Spinal cord (tissue), 10 donors: ENCODE measurements at places on chromosomes 6 and 20. TPM values are rescaled to one million over a fixed set of nuclear protein-coding genes. Genes with fewer than 3 reads are reported as not detected.

The HRH3 gene
- total RNA-seq: 0.66 TPM

DNA sequence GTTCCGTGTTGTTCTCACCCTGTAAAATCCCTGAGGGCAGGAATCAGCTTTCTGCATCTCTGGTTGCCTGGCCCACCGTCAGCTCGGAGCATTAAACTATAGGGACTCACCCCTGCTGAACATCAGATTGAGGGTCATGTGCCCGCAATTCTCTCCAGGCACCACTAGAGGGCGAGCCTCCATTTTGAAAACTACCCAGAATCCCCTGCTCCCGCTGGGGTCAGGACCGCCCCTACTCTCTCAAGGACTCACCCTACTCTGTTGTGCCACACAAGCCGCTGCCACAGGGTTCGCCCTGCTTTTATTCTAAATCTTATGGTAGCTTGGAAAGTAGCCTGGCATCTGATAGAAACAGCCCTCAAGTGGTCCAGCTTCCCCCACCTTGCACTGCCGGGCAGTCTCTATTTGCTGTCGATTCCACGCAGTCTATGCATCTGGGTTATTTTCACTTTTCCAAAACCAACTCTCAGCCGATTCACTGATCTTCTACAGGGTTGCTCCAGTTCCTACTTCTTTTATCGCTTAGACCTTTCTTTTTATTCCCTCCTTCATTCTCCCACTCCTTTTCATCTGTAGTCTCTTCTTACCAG, 244.1 kb upstream of the QKI start:
- no peak for DNase-seq
- no peaks in the 10 kb centered on the region for H3K27me3 ChIP-seq
- no peak overlapping the region for H3K27ac ChIP-seq
- peaks cover 6% of the 10 kb centered on the region for H3K4me1 ChIP-seq
- H3K36me3 ChIP-seq: no peaks in the 10 kb centered on the region
- H3K4me3 ChIP-seq: no peak overlapping the region

- no peak overlapping the region for H3K4me3 ChIP-seq
- no peak overlapping the region for H3K27ac ChIP-seq
- DNase-seq: no peak
- no peaks in the 10 kb centered on the region for H3K27me3 ChIP-seq
- H3K4me1 ChIP-seq: no peaks in the 10 kb centered on the region
These were observed 621.8 kb downstream of the BCKDHB start for GRCh38 chr6:80728101-80728750.

GRCh38 chr6:20706939-20707485, 172.8 kb downstream of the CDKAL1 start:
- no peak for DNase-seq
- no peak overlapping the region for H3K27ac ChIP-seq
- no peak overlapping the region for H3K4me3 ChIP-seq
- no peaks in the 10 kb centered on the region for H3K4me1 ChIP-seq

DNA sequence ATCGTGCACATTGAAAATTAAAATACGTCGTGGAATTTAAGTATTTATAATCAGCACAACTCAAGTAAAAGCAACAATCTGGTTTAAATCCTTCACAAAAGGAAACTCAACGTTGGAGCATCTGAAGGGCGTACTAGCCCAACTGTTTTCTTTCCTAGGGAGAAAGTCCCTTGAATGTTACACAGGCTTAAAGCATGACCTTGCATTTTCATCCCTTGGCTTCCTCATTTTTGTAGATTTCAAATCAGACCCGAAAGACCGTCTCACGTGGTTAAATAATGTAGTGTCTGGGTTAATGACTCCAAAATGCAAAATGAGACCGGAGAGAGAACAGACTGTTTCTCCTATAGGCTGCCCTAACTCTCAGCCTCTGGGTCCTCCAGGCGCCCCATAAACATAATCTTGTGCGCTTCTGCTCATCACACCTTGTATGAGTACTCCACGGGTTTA, 249.2 kb upstream of the RREB1 start:
- DNase-seq: no peak
- peaks cover 7% of the 10 kb centered on the region for H3K27me3 ChIP-seq
- H3K4me1 ChIP-seq: peaks cover 12% of the 10 kb centered on the region
- H3K27ac ChIP-seq: no peak overlapping the region
- H3K4me3 ChIP-seq: no peak overlapping the region

GRCh38 chr6:88477413-88477812, 311.3 kb upstream of the CNR1 start:
- no peak overlapping the region for H3K27ac ChIP-seq
- no peak overlapping the region for H3K4me3 ChIP-seq
